ENCODE measurements at places on chromosomes 5 and 9. TPM values are rescaled to one million over a fixed set of nuclear protein-coding genes. Genes with fewer than 3 reads are reported as not detected.

GRCh38 chr5:137660349-137660817 lies 75.5 kb downstream of the KLHL3 start:
- no peaks in the 10 kb centered on the region for H3K27me3 ChIP-seq
- no peaks in the 10 kb centered on the region for H3K36me3 ChIP-seq
- H3K4me3 ChIP-seq = no peak overlapping the region
- DNase-seq = peak; percentile 71
- no peaks in the 10 kb centered on the region for H3K4me1 ChIP-seq
- H3K27ac ChIP-seq = no peak overlapping the region

DNA sequence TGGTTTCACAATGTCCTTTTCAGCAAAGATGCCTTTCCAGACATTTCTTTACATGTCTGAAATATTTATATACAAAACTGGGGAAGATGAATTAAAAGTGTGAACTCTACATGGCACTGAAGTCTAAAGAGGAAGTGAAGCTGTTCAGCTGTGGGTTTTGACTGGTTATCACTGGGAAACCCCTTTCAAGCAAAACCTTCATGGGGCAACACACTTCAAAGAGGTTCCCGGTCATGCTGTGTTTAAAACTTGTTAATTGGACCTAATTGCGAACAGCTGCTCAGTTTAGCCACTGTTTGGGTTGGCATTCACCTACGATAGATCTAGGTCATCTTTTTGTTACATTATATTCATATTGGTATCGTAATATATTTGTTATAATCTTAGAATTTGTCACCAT lies 20.0 kb upstream of the GDNF start:
- H3K27me3 ChIP-seq = peaks cover 5% of the 10 kb centered on the region
- no peak overlapping the region for H3K4me3 ChIP-seq
- H3K36me3 ChIP-seq = no peaks in the 10 kb centered on the region
- no peak overlapping the region for H3K27ac ChIP-seq

DNA sequence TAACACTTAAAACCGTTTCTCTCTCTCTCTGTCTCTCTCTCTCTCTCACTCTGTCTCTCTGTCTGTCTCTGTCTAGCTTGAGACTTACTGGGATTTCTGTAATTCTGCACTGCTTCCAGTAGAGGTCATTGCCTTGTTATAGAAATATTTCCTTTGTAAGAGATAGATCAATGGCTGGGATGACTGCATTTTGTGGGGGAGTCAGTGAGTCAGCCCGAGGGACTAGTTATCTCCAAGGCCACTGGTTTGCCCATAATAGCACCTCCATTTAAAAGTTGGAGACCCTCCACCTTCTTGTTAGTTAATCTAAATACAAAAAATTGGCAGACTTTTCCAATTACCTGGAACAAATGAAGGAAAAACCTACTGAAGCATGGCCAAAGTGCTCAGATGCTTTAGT lies 547.2 kb downstream of the LRRC70 start:
- no peaks in the 10 kb centered on the region for H3K36me3 ChIP-seq
- no peak for DNase-seq
- no peak overlapping the region for H3K27ac ChIP-seq
- H3K4me3 ChIP-seq = no peak overlapping the region
- no peaks in the 10 kb centered on the region for H3K4me1 ChIP-seq

DNA sequence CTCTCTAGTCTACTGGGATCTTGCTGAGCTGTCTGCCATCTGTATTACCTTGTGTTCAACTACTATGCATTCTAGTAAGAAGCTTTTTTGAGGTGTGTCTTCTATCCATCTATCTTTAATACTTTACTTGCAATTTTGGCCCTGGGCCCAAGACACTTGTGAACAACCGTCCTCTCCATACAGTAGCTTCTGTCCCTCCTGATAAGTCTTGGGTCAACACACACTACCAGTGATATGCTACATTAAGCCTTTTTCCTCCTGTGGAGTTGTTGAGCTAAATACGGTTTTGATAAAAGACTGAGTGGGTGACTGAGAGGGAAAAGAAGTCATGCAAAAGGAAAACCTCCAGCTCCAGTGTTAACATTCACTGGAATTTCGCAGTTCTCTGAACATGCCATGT lies 133.3 kb upstream of the PCA3 start:
- no peaks in the 10 kb centered on the region for H3K27me3 ChIP-seq
- H3K4me3 ChIP-seq = no peak overlapping the region
- no peak for DNase-seq
- peaks cover 26% of the 10 kb centered on the region for H3K4me1 ChIP-seq

DNA sequence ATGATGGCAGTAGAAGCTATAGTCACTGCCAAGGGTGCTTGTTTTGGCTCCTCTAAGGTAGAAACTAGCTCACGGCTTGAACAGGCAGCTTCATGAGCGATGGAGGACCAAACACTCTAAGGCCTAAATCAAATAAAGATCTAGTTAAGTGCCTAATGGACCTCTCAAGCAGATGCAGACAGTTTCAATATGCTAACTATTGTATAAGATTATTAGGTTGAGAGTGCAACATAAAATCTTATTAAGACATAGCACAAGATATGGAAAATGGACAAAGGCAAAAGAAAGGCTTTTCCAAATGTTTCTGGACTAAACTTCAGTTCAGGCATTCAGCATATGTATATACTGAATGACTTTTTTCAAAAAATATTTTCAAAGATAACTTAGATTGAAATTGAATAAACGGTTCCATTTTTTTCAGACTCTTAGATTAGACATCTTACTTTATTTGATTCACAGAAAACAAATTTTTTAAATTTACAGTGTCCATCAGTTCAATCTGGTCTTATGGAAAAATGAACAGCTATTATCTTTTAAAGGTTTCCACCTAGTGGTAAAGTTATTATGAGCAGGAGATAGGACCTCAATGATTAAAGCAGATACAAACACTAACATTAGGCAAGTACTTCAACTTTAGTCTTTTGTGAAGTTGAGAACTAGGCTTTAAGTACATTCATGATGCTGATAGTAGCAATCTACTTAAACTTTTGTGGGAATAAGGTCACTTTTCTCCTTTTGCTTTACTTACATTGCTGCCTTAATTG lies 1167.7 kb downstream of the MAT2B start:
- no peak overlapping the region for H3K27ac ChIP-seq
- H3K36me3 ChIP-seq = no peaks in the 10 kb centered on the region

DNA sequence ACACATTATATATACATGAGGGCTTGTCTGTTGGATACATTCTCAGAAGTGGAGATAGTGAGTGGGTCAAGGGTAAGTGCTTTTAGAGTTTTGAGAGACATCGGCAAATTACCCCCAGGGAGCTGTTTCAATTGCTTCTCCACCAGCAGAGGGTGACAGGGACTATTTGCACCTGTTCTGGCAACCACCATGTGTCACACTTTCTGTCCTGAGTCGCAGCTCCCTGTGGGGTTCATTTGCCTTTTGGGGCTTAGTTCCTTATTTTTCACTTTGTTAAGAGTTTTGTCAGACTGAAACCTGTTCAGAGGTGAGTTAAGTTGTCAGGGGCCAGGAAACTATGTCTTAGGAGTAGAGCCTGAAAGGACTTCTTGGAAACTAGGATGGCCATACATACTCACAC lies 20.1 kb upstream of the SLC36A1 start:
- H3K27ac ChIP-seq = no peak overlapping the region
- H3K4me1 ChIP-seq = peaks cover 10% of the 10 kb centered on the region
- peaks cover 3% of the 10 kb centered on the region for H3K27me3 ChIP-seq
- H3K4me3 ChIP-seq = no peak overlapping the region
- no peaks in the 10 kb centered on the region for H3K36me3 ChIP-seq

- no peaks in the 10 kb centered on the region for H3K36me3 ChIP-seq
- no peak overlapping the region for H3K27ac ChIP-seq
- no peak for DNase-seq
- no peaks in the 10 kb centered on the region for H3K4me1 ChIP-seq
Measured at GRCh38 chr5:41270423-41271251, 57.3 kb upstream of the C6 start.

- H3K4me3 ChIP-seq = no peak overlapping the region
- no peak for DNase-seq
- peaks cover 29% of the 10 kb centered on the region for H3K4me1 ChIP-seq
Measured at GRCh38 chr5:143227301-143227700, 176.2 kb downstream of the NR3C1 start.

- no peak for DNase-seq
- H3K4me1 ChIP-seq = no peaks in the 10 kb centered on the region
- H3K36me3 ChIP-seq = no peaks in the 10 kb centered on the region
- H3K27me3 ChIP-seq = no peaks in the 10 kb centered on the region
Measured at GRCh38 chr9:115411993-115412452, 294.1 kb upstream of the TNC start.

DNA sequence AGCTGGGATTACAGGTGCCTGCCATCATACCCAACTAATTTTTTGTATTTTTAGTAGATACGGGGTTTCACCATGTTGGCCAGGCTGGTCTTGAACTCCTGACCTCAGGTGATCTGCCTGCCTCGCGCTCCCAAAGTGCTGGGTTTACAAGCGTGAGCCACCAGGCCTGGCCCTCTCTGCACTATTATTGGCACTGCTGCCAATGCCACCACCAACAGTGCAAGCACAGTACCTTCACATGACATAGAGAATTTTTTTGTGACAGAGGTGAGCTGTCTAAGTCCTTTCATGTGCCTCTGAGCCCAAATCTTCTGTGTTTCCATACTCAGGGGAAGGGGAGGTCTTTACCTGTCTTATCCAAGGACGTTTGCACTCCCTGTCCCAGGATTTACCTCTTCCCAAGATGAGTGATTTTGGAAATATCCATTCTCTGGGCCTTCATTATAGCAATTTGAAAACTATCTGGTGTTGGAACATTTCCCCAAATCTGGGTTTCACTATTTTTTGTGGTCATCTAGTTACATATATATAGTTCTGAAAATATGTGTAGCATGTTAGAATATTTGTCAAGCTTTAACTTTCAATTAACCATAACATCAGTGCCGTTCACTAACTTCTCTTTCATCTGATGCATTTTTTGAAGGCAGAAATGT lies 5.4 kb upstream of the CD180 start:
- peak overlapping the region; percentile 86 for H3K27ac ChIP-seq
- no peak for DNase-seq
- H3K4me1 ChIP-seq = peaks cover 93% of the 10 kb centered on the region

Gene PCDHAC1
- total RNA-seq = not detected

Gene GARNL3
- total RNA-seq = 12.6 TPM

GRCh38 chr9:81588148-81588871 lies 101.0 kb downstream of the TLE1 start:
- H3K27me3 ChIP-seq = no peaks in the 10 kb centered on the region
- H3K27ac ChIP-seq = no peak overlapping the region
- DNase-seq = no peak

DNA sequence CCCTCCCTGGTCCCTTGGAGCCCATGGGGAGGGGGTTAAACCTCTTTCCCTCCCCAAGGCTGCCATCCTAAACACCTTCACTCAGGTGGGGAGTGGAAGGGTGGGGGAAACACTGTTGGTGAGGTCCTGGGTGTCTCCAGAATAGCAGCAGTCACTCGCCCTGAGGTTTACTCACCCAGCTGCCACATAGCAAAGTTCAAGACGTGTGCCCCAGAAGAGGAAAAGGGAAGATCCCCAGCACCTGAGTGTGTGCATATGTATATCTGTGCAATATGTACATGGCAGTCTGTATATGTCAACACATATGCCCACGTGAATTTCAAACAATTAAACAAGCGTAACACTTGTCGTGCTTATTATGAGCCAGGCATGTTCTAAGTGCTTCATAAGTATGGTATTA lies 31.3 kb upstream of the SMU1 start:
- no peak overlapping the region for H3K27ac ChIP-seq
- no peaks in the 10 kb centered on the region for H3K27me3 ChIP-seq
- DNase-seq = no peak
- H3K4me1 ChIP-seq = peaks cover 4% of the 10 kb centered on the region

GRCh38 chr5:14595189-14595588 lies 13.6 kb downstream of the OTULINL start:
- no peak overlapping the region for H3K27ac ChIP-seq
- DNase-seq = peak; percentile 40
- no peaks in the 10 kb centered on the region for H3K27me3 ChIP-seq
- H3K36me3 ChIP-seq = no peaks in the 10 kb centered on the region

GRCh38 chr5:150321211-150321610 lies 18.5 kb upstream of the ARSI start:
- H3K4me3 ChIP-seq = no peak overlapping the region
- H3K27ac ChIP-seq = no peak overlapping the region
- no peaks in the 10 kb centered on the region for H3K4me1 ChIP-seq
- H3K36me3 ChIP-seq = no peaks in the 10 kb centered on the region
- no peak for DNase-seq
- no peaks in the 10 kb centered on the region for H3K27me3 ChIP-seq

DNA sequence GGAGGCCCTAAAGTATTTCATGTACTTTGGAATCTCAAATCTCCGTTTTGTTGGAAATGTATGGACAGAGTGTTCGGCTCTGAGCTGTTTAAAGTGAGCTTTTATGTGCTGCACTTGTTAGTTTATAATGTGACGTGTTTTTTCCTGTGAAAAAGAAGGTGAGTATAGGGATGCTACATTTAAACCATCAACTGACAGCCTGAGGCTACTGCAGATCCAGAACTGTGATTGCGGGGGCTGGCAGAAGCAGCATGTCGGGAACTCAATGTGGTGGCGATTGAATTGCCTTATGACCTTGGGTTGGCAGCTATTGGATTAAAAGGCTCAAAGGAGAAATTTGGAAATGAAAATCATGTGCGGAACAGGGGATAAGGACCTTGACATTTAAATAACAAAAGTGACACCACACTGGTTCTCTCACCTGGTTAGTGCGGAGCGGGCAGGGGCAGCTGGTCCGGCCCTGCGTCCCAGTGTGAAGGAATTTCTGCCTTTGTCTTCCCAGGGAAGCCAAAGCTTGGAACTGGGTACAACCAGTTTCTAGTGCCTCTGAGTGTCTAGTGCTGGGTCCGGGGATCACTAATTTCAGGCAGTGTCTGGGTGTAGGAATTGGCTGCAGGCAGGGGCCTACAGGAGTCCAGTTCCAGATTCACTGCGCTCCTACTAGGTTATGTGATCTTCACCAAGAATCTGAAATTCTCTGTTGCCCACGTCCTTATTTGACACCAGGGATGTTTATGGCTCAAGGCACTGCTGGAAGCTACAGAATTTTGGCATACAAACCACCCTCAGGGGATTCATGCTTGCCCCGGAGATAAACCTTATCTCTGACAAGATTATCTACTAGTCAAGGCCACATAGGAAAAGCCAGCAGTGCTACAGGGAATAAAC lies 120.7 kb upstream of the ERCC6L2 start:
- no peak overlapping the region for H3K4me3 ChIP-seq
- peaks cover 7% of the 10 kb centered on the region for H3K4me1 ChIP-seq
- no peak for DNase-seq
- no peaks in the 10 kb centered on the region for H3K27me3 ChIP-seq
- no peaks in the 10 kb centered on the region for H3K36me3 ChIP-seq
- no peak overlapping the region for H3K27ac ChIP-seq

Gene KLHL3
- 10.4 TPM for total RNA-seq

Gene DMRT3
- total RNA-seq = not detected

- peaks cover 43% of the 10 kb centered on the region for H3K4me1 ChIP-seq
- H3K27me3 ChIP-seq = no peaks in the 10 kb centered on the region
- no peak overlapping the region for H3K4me3 ChIP-seq
- peak overlapping the region; percentile 51 for H3K27ac ChIP-seq
- DNase-seq = peak; percentile 29
Measured at GRCh38 chr9:20997503-20998076, 33.9 kb downstream of the HACD4 start.
